PC-3 (cell line): ENCODE measurements at places on chromosomes 12 and 14. TPM values are rescaled to one million over a fixed set of nuclear protein-coding genes. Genes with fewer than 3 reads are reported as not detected.

The ACOT6 gene
- total RNA-seq: not detected in 2 replicates

The GPR65 gene
- not detected in 2 replicates for total RNA-seq

The ANKRD33 gene
- not detected in 2 replicates for total RNA-seq

The INHBE gene
- total RNA-seq: not detected in 2 replicates

The GCH1 gene
- 26.6 and 26.9 TPM in 2 replicates for total RNA-seq

The AICDA gene
- total RNA-seq: not detected in 2 replicates
